CD8-positive, alpha-beta T cell (primary cell): ENCODE measurements at places on chromosomes 4 and X.

DNA sequence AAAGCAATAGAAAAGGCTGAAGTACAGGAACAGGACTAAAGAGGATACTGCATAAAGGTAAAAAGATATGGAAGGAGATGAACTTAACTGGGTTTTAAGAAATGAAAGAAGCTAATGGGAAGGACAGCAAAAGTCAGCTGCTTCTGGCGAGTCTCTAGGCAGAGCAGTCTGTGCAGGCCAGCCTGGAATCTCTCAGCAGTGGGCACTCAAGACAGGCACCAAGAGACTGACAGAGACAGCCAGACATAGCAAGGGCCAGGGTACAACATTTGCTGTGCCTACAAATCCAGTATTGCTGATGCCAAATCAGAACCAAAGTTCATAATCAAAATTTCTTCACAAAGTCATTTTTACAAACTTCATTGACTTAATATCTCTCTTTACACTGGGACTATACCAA, 62.4 kb downstream of the SPOCK3 start:
- DNase-seq: no peak

DNA sequence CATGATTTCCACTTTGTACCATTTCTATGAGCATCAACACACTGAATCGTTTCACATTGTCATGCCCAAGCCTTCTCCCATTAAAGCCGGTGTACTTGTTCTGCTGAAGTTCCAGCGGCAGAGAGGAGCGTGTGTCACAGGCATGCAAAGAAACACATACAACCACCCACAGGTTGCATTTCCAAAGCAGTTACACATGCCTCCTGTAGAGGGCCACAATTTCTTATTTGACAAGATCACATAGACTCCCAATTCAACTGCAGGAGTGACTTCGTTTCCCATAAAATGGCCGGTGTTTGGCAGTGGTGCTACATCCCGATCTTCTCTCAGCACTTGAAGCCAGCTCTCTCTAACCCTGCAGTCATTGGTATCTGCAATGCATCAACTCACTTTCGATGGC, 992.6 kb downstream of the NLGN4X start:
- no peak for DNase-seq

DNA sequence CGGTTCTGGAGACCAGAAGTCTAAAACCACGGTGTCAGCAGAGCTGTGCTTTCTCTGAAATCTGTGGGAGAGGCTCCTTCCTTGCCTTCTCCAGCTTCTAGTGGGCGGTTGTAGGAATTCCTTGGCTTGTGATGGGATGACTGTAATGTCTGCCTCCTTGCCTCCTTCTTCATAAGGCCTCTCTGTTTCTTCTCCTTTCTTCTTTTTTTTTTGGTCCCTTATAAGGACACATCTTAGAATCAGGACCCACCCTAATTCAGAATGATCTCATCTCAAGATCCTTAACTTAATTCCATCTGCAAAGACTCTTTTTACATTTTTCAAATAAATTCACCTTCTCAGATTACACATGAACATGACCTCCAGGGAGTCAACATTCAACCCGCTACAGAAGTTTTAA, 186.9 kb downstream of the STK32B start:
- DNase-seq: no peak

DNA sequence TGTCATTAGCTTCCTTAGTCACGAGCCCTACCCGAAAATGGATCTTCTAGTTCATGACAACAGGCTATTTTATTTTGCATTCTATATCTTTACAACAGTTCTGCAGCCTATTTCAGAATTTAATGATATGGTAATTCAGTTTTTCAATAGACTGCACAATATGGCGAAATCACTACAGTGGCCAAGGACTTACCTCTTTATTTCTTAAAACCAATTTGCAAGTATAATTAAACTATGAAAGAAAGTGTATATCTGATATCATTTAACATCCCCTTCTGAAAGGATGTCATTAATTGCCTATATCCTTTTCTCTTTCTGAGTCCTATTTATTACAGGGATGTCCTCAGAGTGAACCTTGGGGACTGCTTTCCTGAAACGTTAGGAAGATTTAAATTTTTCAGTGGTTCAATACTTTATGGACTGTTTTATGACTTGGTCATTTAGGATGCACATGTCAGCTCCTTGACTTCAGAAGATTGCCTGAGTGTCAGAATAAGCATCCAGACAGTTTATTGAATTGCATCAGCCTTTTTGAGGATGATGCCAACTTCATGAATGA, 190.8 kb upstream of the GEMIN8 start:
- DNase-seq: no peak
